ENCODE measurements at places on chromosomes 16 and 17. TPM values are rescaled to one million over a fixed set of nuclear protein-coding genes. Genes with fewer than 3 reads are reported as not detected.

LIG3 gene
- 42.8 TPM for total RNA-seq

KRTAP4-1 gene
- not detected for total RNA-seq

INCA1 gene
- total RNA-seq: 1.2 TPM

CHST5 gene
- total RNA-seq: 0.56 TPM

MCRIP2 gene
- 42.2 TPM for total RNA-seq
